ENCODE measurements at places on chromosomes 6 and 20.

- no peak for DNase-seq
These were observed 904 bp downstream of the MKKS start for GRCh38 chr20:10433014-10433622.

DNA sequence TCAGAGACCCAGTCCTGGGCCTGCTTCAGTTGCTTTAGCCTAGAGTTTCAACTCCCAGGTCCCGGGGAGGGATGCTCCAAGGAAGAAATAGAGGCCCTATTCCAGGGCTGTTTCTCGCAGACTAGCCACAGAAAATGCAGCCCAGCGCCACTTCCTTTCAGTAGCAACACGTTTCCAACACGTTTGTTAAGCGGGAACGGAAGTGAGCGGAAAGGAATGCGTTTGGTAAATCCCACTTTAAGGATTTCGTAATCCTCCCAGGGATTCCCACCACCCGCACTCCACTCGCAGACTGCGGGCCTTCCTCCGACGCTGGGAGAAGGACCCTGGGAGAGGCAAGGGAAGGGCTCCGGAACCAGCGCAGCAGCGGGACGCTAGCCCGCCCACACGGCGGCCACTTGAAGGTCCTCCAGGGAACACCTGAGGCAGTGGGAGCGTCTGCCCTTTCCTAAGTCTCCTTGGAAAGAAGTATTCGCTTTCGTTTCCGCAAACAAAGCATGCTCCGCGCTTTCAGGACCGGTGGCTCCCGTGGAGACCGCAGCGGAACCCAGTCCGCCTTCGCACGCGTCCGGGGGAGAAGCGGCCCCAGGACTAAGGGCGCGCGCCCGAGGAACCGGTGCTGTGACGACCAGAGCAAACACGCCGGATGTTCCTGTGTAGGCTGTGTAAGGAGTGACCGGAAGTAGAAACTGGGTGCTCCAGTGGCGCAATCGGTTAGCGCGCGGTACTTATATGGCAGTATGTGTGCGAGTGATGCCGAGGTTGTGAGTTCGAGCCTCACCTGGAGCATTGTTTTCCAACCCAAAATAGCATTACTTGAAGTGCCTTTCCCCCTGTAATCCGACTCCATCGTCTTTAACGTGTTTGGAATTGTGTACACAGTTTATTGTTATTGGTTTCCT is 227.6 kb upstream of the PRSS16 start:
- no peak for DNase-seq

DNA sequence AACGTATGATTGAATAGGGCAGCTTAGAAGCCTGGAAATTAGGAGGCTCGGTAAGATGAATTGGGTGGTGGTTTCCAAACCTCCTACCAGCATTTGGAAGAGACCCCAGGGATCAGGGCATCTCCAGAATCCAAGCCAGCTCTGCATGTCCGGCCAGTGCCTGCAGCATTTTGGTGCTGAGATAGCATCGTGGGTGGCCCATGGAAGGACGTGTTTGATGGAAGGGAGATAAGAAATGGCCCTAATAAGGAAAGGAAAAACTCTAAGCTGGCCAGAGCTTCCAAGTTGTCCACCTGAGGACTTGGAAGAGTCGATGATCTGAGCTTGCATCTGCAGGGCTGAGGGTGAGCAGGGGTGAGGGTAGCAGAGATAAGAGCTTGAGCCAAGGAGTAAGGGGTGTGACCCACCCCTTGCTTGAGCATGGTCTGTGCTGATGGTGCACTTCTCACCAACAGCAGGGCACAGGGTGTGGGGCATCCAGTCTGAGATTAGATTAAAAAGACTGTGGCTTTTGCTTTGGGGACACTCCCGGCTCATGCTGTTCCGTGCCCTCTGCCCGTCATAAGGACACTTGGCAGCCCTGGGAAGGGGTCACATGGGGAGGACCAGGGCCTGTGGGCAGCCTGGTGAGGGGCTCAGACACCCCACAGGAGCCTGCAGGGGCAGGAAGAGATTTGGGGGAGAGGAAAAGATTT is 213.2 kb downstream of the ERMARD start:
- no peak for DNase-seq

GRCh38 chr6:127952831-127953230 is 52.0 kb upstream of the THEMIS start:
- no peak for DNase-seq

GRCh38 chr6:154481521-154482013 is 28.9 kb downstream of the CNKSR3 start:
- no peak for DNase-seq

DNA sequence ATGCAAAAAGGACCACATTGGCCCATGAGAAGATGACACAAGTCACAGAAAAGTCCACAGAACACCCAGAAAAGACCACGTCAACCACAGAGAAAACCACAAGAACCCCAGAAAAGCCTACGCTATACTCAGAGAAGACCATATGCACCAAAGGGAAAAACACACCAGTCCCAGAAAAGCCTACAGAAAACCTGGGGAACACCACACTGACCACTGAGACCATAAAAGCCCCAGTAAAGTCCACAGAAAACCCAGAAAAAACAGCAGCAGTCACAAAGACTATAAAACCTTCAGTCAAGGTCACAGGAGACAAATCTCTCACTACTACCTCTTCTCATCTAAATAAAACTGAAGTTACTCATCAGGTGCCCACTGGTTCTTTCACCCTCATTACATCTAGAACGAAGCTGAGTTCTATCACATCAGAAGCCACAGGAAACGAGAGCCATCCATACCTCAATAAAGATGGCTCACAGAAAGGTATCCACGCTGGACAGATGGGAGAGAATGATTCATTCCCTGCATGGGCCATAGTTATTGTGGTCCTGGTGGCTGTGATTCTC is 11.2 kb downstream of the MUCL3 start:
- DNase-seq, result no peak

DNA sequence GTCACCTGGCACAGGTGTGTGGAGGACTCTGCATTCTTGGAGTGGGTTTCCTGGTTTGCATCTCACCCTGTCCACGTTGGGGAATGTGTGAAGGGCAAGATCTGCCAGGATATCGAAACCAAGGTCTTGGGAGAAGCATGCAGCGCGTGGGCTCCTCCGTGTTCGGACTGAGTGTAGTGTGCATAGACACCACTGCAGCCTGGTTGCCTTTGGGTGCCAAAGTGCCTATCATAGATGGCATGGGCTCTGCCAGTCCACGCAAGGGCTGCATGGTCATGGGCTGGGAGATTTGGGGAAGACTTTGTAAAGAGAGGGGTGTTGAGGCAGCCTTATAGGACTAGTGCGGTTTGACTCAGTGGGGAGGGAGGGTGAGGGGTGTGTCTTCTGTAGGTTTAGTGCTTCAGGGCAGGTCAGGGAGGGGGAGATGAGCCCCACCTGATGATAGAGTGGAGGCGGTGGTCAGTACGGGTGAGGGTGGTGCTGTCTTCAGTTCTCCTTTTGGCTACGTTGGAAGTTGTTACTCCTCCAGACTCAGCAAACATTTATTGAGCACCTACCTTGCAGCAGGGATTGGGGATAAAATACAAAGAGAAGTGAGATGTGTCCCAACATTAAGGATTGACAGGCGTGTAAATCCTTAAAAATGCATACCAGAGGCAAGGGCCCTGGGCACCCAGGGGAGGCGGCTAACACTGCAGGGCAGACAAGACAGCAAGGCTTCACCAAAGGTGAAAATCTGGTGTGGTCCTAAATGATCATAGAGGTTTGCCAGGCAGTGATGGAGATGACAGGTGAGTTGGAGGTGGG is 28.3 kb downstream of the DUSP22 start:
- no peak for DNase-seq

DNA sequence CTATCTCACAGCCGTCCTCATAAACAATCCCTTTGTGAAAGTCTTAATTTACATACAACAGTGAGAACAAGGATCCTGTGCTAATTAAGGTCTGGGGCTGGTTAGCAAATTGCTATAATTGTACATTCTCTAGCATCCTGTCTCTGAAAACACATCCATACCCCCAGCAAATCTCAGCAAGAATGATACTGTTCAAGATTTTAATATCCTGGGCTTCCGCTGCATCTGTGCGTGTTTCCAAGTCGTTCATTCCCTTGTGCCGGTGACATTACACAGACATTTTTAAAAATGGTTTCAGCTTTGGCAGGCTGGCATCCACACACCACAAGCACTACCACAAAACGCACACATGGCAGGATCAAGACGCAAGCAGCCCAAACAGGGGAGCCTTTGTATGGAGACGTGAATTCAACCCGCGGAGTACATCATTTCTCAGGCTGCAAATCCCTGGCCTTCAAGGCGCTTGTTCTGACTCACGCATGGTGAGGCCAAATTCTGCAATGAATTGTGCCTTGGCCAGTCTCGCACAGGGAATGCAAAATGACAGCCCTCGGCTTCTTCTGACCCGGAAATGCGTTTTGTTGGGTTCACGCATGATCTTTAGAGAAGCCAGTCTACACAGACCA is 20.3 kb downstream of the ZMYND8 start:
- no peak for DNase-seq

- DNase-seq, result no peak
These were observed 89.3 kb downstream of the ASXL1 start for GRCh38 chr20:32447136-32448027.

DNA sequence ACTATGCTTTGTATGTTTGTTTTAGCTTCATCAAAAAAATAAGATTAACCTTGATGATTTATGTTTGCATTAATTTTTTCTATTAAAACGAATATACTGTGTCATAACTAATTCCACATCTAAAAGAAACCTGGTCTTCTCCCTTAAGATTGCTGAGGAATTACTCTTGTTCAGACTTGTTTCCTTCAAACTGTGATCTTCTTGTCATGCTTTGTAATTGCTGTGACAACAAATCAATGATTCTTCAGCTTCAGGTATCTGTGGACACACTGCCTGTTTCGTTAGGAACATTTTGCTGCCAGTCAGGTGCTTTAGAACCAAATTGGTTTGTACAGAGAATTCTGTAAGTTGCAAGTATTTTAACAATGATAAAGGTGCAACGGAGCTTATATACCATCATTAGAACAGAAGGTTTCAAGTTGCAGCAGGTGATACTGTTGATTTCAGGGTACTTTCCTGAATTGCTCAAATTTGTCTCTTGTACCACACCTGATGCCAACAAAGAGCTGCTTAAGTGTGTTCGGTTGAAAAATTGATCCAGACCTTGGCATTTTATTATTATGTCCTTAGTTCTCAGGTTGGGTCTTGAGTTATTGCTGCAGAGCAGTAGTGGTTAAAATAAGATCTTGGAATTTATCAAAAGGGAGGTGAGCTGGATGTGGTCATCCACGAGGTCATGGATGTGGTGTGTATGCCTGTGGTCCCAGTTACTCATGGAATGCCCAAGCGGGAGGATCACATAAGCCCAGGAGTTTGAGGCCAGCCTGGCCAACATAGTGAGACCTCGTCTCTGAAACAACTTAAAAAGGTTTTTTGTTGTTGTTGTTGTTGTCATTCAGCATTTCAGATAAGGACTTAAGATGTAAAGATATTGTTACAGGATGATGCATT is 19.5 kb downstream of the SYTL3 start:
- DNase-seq, result no peak

DNA sequence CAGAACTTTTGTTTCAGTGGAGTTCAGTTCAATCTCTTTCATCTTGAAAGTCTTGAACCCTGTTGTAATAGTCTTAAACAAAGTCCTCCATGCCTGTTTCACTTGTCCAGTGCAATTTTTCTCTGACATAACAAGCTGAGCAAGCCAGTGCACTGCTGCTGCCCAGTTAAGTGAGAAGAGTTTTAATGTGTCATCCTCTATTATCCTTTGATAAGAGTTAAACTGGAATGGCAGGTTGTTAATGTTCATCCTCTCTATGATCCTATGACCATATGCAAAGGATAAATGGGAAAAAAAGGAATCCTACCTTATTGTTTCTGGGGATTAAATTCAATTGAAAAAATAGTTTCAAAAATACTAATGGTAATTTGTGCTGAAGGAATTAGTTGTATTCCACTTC is 197.5 kb downstream of the FRK start:
- no peak for DNase-seq

Data from stimulated activated CD4-positive, alpha-beta T cell treated with anti-CD3 and anti-CD28 coated beads, Interleukin-1b, Interleukin-23, amount 100 ng/mL, for 1 hour (primary cell).